Suprapubic skin (tissue), 4 donors: ENCODE measurements at places on chromosomes 16 and 17.
A peak's percentile ranks its signal among the peaks of the same experiment; 100 is the strongest.

DNA sequence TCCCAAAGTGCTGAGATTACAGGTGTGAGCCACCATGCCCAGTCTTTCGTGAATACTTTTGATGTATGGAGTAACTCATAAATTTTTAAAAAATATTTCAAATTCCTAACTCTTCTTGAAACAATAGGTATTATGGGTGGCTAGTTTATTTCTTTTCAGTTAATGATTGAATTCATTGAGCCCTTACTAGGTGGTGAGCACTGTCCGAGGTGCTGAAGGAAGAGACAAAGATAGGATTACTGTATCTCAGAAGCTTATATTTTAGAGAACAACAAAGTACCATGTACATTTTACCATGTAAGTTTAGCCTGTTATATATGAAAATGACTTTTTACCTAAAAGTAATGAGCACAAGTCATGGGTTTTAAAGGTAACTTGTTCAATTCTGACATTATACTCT lies 418.3 kb downstream of the NPIPA7 start:
- H3K36me3 ChIP-seq, result no peaks in the 10 kb centered on the region
- no peak for DNase-seq
- peaks cover 11% of the 10 kb centered on the region for H3K27me3 ChIP-seq
- no peak overlapping the region for H3K4me3 ChIP-seq
- H3K4me1 ChIP-seq, result no peaks in the 10 kb centered on the region
- H3K27ac ChIP-seq, result no peak overlapping the region

DNA sequence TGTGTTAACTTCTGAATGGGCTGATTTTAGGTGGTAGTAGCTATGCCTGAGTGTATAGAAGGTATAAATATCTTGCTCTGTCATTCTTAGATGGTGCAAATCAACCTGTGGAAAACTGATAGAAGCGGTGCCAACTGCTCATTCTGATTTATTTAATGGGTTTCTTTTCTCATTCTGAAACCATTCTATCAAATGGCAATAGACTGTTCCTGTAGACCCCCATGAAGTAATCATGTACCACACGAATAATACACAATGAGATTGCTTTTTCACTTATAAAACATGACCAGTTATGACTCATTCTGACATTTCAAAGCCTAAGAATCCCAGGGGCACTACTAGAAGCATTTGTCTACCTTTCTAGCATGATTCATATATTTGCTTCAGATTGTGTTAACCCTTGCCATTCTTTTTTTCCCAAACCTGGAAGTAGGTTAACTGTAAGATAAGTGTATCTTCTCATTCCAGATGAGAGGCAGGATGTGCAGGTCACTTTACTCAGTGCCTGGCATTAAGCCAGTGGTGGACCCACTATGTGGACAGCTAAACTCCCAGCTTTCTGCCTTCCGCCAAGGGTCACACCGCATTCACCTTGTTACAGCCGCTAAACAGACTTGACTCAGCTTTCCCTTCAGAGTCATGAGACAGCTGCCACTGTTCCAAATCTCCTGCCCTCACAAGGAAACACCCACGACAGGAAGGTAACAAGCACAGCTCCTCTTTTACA lies 16.4 kb upstream of the SLC16A11 start:
- H3K27me3 ChIP-seq, result peaks cover under 1% of the 10 kb centered on the region
- peaks cover 6% of the 10 kb centered on the region for H3K4me1 ChIP-seq
- H3K4me3 ChIP-seq, result no peak overlapping the region
- DNase-seq, result no peak
- no peak overlapping the region for H3K27ac ChIP-seq

- peaks cover 14% of the 10 kb centered on the region for H3K4me1 ChIP-seq
- H3K27ac ChIP-seq, result no peak overlapping the region
- H3K36me3 ChIP-seq, result no peaks in the 10 kb centered on the region
- DNase-seq, result peak; percentile 44
Observed at GRCh38 chr17:31789707-31790505, 69.1 kb downstream of the COPRS start.

DNA sequence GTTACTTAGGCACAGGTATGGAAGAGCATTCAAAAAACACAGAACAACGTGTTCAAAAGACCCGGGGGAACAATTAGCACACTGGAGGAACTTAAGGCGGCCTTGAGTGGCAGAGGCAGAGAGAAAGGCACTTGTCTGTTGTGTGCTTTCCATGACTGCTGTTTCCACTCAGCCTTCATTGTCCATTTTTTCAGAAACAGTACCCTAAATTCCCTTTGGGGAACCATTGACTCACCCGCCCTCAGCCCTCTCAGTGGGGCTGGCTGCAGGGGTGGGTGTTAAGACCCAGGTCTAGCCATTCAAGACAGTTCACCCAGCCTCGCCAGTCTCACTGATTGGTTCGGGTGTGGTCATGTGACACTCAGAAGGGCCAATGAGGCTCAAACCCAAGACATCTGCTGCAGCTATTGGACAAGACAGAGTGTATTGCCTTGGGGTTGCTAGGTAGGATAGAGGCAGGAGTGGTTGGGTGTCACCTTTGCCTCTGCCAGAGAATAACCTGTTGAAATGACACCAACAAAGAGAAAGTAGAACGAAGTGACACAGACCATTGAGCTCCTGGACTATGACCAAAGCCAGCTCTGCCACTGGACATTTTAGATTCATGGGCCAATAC lies 19.6 kb upstream of the CEP20 start:
- H3K36me3 ChIP-seq, result no peaks in the 10 kb centered on the region
- no peaks in the 10 kb centered on the region for H3K4me1 ChIP-seq
- no peak for DNase-seq
- no peak overlapping the region for H3K4me3 ChIP-seq
- no peaks in the 10 kb centered on the region for H3K27me3 ChIP-seq

DNA sequence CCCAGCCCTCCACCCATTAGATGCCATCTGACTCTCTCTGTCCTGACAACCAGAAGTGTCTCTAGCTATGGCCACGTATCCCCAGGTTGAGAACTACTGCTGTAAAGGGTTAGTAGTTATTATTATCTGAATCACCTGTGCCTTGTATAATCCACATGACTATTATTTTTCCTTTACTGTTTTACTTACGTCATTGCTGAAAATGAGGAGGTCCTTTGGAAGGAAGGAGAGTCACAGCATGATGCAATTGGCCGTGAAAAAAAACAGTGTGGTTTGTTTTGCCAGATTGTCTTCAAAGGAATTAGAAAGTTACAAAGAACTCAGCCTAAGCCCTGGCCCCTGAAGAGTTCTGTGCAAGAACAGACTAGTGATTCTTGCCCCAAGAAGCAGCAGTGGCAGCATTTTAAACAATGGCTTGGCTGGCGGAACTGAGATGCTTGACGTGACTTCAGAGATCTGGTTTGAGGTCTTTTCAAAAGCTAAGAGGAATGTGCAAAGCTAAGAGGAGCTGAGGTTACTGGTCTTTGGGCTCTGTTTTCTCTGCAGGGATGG lies 413.3 kb upstream of the EEF2KMT start:
- no peak overlapping the region for H3K4me3 ChIP-seq
- no peak for DNase-seq
- peaks cover 6% of the 10 kb centered on the region for H3K27me3 ChIP-seq
- H3K4me1 ChIP-seq, result no peaks in the 10 kb centered on the region

- no peak overlapping the region for H3K4me3 ChIP-seq
- no peak for DNase-seq
- H3K36me3 ChIP-seq, result no peaks in the 10 kb centered on the region
- no peak overlapping the region for H3K27ac ChIP-seq
- no peaks in the 10 kb centered on the region for H3K27me3 ChIP-seq
Observed at GRCh38 chr16:10624527-10624926, 44.1 kb upstream of the EMP2 start.

DNA sequence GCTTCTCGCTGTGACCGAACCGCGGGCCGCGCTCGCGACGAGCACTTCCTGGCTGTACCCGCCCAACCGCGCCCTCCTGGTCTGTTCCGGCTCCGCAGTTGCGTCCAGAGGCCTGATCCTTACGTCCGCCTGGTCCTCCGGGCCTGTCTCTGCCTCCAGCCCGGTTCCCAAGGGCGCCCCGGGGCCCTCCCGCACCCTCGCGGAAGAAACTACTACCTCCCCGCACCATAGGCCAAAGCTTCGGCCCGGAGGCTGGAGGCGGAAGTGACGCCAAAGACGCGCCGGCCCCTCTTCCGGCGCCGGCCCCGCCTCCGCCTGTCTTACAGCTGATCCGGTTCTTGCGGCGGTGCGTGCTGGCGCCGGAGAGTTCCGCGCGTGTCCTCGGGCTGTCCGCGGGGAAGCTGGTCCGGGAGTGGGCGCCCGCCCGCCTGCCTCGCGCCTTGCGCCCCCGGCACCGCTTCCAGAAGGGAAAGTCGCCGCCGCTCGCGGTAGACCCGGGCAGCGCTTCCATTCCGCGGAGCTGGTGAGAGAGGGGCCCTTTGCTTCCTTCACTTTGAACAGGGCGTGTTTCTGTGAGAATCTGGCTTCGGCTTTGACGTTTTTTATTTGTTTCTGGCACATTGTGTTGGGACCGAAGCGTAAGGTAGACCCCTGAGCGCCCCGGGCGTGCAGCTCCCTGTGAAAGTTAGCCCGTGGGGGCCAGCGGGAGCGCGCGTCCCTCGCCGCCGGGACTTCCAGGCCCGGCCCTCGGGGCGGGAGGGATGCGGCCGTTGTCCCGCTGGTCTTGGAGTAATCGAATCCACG lies at the start of gene ZNF778:
ZNF778 (plus strand) TSS at position 316 of the 804 bp plus-strand sequence. CDS start 3,425 bp downstream, outside the sequence.
- peak within 1 kb of the TSS; percentile 93 for H3K4me3 ChIP-seq
- no peaks in the 10 kb centered on the region for H3K27me3 ChIP-seq
- DNase-seq, result peak; percentile 91
- peaks cover 31% of the 10 kb centered on the region for H3K4me1 ChIP-seq

DNA sequence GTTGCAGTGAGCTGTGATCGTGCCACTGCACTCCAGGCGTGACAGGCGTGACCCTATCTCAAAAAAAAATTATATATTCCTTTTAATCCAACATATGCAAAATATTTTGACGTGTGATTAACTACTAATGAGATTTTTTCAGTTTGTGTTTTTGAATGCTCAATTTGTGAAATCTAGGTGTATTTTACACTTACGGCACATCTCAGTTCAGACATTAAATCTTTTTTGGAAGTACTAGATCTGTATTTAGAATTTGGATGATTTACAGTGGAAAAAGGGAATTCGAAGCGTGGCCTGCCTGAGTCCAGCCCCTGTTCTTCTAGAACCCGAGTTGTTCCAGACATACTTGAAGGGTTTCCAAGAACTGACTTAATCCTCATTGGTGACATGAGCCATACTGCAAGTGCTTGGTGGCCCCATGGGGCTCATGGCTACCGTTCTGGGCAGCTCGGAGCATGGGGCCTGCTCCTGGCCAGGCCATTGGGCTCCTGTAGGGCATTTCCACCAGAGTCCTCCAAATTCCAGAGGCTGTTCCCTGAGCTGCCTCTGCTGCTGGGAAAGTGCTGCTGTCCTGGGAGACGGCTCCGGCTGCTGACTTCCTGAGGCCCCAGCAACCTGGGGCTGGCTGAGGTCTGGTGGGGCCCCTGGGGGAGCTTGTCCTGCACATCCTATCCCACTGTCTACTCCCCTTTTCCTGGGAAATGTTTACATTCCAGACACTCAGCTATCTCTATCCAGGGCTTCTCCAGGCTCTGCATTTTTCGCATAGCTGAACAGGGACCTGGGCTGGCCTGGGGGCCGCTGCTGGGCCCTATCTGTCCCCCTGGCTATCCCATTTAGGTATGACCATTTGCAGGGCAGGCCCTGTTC lies 27.2 kb downstream of the LLGL2 start:
- H3K27me3 ChIP-seq, result no peaks in the 10 kb centered on the region
- DNase-seq, result no peak
- H3K4me1 ChIP-seq, result peaks cover 23% of the 10 kb centered on the region
- no peak overlapping the region for H3K27ac ChIP-seq
- H3K36me3 ChIP-seq, result no peaks in the 10 kb centered on the region

DNA sequence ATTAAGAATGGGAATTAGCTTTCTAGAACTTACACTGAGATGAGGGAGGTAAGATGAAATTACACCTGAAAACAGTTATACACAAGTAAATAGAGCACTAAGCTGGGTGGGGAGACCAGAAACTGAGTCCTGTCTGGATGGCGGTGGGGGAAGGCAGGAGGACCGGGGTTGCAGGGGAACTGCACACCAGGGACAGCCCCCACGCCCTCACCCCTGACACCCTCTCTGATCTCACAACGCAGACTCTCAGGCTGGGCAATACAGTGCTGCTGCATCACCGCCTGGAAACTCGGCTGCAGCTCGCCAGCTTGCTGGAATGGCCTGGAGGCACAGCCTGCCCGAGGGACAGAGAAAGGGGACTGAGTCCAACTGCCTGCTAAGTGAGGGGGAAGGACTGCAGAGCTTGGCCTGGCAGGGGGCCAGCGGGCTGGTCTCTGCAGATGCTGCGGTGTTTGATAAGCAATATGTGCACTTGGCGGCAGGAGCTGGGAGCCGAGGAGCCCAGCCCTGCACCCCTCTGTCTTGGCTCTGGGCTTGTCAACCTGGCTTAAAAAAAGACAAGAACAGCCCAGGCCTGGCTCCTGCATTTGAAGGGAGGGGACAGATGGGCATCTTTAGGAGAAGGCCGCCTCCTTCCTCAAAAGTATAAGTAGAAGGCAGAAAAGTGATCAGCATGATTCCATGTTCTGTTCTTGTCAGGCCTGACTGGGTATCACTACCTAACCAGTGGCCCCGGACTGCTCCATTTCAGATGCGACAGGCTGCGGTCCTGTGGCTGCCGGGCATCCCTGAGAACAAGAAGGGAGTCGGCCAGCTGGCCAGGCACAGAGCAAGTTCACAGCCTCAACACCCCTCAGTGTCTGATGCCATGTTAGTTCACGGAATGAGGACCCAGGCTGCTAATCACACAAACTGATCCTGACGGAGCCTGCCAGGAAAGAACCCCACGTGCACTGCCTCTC lies 30.2 kb downstream of the SPHK1 start:
- H3K4me3 ChIP-seq, result no peak overlapping the region
- H3K4me1 ChIP-seq, result peaks cover 7% of the 10 kb centered on the region
- H3K36me3 ChIP-seq, result no peaks in the 10 kb centered on the region
- no peak for DNase-seq

DNA sequence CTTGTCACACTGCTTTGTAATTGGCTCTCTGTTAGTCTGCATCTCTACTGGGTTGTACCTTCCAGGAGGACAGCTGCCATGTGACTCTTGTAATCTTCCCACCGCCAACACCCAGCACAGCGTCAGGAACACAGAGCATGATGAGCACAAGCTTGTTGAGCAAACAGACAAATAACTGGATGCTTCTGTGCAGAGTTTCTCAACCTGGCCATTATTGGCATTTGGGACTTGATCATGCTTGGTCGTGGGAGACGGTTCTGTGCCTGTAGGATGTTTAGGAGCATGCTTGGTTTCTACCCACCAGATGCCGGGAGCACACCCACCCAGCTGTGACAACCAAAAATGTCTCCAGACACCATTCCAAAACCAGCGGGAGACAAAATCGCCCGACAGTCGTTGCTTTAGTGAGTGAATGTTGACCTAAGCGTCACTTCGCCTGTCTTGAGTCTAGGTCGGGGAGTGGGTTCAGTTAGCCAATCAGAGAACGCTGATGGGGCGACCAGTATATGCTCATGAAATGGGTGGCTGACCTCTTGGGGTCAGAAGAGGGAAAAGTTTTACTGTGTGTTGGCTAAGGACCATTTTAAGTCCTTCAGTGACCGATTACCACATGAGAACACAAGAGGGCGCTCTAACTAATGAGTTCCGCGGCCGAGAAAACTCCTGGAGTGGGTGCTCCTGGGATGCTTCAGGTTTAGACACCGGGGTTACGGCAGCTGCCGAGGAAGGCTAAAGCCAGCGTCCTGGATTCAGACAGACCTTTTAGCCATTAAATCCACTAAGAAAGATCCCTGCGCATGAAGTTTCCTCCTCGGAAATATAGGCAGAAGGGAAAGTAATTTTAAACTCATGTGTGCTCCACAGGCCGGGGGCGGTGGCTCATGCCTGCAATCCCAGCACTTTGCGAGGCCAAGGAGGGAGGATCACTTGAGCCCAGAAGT lies 57.8 kb upstream of the TEX2 start:
- peaks cover 18% of the 10 kb centered on the region for H3K4me1 ChIP-seq
- peak; percentile 79 for DNase-seq
- no peak overlapping the region for H3K4me3 ChIP-seq
- H3K36me3 ChIP-seq, result no peaks in the 10 kb centered on the region
- H3K27ac ChIP-seq, result peak overlapping the region; percentile 7
